ENCODE measurements at places on chromosomes 1 and 21.

DNA sequence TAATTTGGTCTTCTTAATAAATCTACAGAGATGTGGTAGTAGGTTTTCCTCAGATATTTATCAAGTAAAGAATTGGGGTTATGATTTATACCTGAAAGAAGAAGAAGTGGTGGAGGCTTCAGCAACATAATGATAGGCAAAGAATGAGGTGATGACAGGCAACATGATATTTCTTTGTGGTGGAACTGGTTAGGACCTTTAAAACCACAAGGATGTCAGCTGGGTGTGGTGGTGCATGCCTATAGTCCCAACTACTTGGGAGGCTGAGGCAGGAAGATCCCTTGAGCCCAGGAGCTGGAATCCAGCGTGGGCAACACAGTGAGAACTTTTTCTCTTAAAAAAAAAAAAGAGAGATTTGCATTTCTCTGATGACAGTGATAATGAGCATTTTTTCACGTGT, 34.1 kb upstream of the COL11A1 start:
- no peak for DNase-seq

- no peak for DNase-seq
Observed at GRCh38 chr21:14825514-14825974, 239.3 kb downstream of the NRIP1 start.

GRCh38 chr21:44053567-44053966, 41.5 kb downstream of the TRAPPC10 start:
- DNase-seq, result no peak

GRCh38 chr1:34806396-34806795, 13.6 kb downstream of the GJA4 start:
- DNase-seq, result no peak

- no peak for DNase-seq
Observed at GRCh38 chr1:236269439-236269838, 12.3 kb downstream of the ERO1B start.

GRCh38 chr1:194644528-194644927, 1458.1 kb upstream of the B3GALT2 start:
- DNase-seq, result no peak

DNA sequence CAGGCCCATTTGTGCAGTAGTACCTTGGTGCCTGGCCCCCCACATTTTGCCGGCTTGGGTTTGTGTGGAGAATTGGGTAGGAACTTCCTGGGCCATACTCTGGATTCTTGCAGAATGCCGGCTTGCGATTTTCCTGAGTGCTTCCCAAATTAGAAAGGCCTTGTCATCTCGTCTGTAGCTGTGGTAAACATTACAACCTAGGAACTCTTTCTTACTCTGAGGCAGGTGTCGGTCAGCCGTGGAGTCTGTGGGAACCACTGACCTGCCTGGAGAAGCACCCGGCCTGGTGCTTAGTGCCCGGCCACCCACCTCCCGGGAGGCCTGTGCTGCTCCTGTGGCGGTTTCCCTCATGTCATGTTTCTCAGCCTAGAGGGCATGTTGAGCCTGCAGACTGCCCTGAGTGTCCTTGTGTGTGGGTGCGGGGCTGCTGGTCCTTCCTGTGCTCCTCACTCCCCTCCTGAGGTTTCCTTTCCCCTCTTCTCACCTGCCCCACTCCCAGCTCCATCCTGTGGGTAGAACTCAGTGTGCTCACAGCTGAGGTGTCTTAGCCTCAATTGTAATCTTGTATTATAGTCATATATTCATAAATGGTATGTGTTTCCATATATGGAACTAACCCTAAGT, 64.7 kb downstream of the S100B start:
- DNase-seq, result no peak
